KBM-7 (cell line): ENCODE measurements at places on chromosomes 5 and 9.

DNA sequence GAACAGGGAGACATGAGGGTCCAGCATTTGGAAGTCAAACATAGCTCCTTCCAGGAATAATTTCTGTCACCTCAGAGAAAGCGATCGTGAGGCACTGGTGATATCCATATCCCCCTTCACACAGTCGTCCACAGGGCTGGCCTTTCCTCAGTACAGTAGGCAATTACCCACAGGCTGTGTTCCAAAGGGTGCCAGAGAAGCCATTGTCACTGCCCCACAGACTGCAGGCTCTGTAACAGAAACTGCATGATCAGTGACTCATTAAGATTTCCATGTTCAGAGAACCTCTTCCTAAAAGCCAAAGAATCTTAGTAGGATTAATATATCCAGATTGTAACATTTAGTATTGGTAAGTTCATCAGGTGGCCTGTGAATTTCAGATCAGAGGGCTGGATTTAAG is 127.6 kb downstream of the RPS23 start:
- no peak for DNase-seq

DNA sequence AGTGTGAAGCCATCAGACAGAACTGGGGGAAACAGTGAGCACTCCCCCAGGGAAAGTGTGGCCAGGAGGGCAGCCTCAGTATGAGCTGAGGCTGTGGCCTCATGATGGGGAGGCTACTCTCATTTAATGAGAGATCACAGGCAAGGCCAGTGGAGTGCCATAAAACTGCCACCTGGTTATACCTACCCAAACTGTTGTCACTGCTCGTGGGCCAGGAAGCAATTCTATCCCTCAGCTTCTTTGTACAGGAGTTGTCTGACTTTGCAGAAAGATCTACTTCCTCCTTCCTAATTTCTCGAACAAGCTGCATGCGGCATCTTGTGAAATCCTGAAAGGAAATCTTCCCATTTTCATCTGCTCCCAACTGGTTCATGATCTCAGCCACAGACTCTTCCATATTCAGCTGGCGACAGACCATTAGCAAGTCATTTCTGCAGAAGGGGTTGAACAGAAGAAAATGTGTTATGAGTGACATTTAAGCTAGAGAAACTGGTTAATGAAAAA is 50.0 kb downstream of the TSSK1B start:
- peak; percentile 12 for DNase-seq

DNA sequence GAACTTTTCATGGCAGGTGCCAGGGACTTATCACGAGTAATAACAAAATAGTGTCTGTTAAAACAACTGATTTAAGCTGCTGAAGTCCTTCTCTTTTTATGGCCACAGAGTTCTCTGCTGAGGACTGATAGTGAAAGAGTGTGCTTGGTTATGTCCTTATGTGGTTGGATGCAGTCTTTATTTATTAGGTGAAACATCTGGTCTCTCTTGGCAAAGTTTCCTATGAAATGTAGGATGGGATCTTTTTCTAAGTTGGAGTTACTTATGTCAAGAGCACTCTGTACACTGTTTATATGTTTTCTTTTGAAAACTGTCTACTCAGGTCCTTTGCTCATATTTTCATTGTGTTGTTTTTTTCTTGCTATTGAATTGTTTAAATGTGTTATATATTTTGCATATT is 1816.1 kb upstream of the C9orf72 start:
- DNase-seq, result no peak

- DNase-seq, result no peak
Measured at GRCh38 chr5:102249381-102249780, 46.7 kb downstream of the SLCO4C1 start.

DNA sequence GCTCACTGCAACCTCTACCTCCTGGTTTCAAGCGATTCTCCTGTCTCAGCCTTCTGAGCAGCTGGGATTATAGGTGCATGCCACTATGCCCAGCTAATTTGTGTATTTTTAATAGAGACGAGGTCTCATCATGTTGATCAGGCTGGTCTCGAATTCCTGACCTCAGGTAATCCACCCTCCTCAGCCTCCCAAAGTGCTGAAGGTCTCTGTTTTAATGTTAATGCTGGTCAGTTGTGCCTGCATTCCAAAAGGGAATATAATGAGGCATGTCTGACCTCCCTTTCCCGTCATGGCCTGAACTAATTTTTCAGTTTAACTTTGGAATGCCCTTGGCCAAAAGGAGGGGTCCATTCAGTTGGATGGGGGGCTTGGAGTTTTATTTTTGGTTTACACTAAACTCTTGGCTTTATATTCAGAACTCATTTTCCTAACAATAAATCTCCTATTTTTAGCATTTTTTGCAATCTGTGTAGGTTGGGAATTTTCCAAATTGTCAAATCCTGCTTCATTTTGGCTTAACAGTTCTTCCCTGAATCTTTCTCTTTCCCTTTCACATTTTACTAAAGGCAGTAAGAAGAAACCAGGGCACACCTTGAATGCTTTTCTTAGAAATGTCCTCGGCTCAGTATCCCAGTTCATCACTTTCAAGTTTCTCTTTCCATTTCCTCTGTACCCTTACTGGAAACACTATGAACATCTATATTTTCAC is 1175.5 kb downstream of the MAT2B start:
- DNase-seq, result no peak

DNA sequence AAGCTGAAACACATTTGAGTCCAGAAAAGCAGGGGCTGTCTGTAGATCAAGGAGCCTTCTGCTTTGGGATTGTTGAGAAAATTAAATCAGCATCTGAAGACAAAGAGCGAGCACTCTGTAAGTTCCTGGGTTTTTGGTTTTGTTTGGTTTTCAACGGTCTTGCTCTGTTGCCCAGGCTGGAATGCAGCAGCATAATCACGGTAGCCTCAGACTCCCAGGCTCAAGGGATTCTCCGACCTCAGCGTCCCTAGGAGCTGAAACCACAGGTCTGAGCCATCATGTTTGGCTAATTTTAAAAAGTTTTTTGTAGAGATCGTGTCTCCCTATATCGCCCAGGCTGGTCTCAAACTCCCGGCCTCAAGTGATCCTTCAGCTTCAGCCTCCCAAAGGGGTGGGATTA is 266.5 kb upstream of the ADAMTS16 start:
- no peak for DNase-seq

- no peak for DNase-seq
Measured at GRCh38 chr5:96572864-96573512, 89.2 kb upstream of the CAST start.

GRCh38 chr9:129208207-129209032 is 30.4 kb upstream of the IER5L start:
- DNase-seq, result peak; percentile 25

DNA sequence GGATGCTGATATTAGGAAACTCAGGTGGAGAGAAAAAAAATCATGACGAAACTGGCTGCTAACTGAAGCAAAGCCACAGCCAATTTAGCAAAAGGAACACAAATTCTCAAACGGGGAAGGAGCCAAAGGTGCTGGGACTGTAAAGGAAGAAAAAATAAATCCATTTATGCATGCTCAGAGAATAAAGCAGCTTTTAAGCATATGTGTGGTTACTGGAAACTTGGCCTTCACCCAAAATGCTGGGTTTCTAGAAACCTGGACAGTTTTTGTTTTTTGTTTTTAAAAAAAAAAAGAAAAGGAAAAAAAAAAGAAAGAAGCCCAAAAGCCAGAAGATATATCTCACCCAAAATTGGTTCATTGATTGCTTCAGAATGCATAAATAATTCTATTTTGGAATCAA is 8.0 kb downstream of the WHRN start:
- DNase-seq, result no peak

GRCh38 chr5:138967791-138968448 is 92.8 kb upstream of the LRRTM2 start:
- DNase-seq, result no peak

- no peak for DNase-seq
Measured at GRCh38 chr9:6929441-6930215, 171.9 kb downstream of the KDM4C start.

DNA sequence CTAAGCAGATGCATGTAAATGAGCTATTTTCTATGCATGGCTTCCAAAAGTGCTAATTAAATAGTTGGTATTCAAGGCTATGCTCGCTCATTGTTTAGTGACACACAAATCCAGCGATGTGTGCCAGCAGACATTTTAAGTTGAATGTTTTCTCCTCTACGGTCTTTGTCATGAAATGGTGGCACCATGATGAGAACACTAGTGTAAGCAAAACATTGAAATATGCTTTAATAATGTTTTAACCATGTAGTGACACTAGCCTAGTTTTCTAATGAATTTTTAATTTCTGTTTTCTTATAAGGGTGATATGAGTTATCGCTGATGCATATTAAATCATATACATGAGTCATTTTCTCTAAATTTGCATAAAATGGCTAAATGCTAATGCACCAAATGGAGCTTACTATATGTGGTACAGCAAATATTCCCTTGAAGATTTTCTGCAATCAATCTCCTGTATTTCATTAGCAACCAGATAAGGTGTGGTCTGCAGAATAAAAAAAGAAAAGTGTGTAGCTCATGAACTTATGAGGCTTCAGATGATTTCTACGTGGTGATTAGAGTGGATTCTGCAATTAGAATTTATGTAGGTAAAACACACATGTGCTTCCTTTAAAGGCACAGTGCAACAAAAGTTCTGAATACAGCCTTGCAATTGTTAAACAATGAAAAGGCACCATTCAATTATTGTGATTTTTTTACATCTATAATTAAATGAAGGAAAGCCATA is 226.6 kb downstream of the MEF2C start:
- no peak for DNase-seq

GRCh38 chr5:89349246-89349980 is 466.4 kb upstream of the MEF2C start:
- DNase-seq, result no peak

DNA sequence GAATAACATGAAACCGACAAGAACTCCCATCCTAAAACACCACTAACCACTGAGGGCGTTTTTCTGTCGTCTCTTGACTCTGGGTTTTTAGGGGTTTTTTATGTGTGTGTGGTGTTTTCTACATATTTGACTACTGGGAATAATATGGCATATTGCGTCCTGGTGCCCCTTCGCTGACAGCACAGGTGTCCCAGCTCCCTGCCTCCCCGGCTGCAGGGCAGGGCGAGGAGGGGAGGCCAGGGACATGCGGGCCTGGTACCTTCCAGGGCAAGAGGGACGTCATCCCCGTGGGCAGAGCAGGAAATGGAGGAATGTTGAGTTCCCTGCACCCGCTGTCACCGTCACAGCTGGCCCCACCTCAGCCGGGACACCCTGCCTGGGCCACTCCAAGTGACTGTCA is 34.8 kb downstream of the VAV2 start:
- DNase-seq, result no peak

DNA sequence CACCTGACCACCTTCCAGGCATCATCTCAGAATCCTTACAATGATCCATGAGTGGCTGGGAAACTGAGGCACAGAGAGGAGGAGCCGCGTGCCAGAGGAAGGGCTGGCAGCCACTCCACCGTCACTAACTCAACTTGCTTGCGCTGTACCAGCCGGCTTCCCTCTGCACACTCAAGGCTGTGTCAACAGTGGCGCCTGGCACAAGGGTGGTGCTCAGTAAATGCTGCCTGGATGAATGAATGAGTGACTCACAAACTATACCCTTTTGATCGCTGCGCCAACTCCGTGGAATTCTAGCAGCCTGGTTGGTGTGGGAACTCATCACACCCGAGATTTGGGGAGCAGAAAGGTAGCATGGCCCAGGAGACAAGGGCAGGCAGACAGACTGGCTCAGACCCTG is 21.9 kb downstream of the PRRX2 start:
- no peak for DNase-seq

DNA sequence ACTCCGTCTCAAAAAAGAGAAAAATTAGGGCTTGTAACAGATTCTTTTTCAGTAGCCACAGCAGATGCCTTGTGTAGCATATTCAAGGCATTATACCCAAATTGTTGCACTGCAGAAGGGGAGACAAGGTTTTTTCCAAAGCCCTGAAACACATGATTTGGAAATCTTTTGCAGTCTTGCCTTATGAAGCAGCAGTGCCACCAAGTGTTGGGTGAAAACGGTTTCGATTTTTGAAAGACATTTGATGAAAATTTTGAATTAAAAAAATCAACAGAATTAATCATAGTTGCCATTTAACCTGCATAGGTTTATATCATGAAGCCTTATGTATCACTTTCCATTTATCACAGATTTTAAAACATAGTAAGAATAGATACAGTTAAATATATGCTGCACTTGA is 479.5 kb downstream of the TAF11L14 start:
- no peak for DNase-seq

DNA sequence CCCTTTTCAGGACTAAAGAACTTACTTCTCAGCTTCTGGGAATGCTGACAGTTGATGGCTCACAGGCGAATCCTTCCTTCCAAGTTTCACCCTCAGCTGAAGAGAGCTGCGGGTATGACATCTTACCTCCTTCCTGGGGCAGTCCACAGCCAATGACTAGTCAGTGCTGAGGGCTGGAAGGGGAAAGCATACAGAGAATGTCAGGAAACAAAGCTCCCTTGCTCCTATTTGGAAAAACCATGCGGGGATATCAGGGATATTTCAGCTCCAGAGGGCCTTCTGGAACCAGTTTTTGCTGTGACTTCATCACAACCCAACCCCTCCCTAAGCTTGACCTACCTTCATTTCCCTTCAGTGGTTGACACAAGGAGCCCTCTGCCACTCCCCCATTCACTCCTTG is 15.7 kb downstream of the FTMT start:
- no peak for DNase-seq

DNA sequence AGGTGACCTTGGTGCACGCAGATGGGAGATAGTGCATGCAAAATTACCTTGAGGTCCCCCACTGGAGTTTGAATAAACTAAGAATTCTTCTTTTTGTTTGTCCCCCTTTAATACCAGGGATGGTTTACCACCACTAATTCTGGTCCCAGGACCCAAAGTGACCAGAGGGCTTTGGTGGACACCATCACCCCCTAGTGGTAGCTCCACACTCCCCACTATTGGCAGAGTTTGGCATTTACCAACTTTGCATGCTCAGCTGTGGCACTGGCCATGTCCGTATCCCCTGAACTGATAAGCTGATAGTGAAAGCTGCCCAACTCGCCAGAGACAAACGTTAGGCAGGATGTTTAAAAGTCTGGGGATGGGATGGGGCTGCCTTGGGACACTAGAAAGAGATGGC is 3.3 kb downstream of the ASTN2 start:
- peak; percentile 15 for DNase-seq

DNA sequence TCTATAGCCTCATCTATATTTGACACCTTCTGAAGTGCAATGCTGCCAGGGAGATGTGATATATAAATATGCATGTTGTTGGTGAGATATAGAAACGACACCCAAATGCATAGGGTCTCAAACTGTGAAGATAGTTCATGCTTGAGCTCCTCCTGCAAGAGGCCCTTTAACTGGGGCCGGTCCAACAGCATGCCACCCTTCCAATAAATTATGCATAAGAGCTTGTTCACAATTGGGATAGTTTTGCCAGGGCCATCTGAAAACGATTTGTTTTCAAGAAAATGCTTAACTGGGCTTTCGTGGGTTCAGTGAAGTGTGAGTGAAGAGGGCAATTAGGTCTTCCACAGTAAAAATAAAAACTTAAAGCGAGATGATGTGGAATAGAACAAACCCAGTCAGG is 424.2 kb upstream of the WWC1 start:
- no peak for DNase-seq

GRCh38 chr5:145443366-145443765 is 391.8 kb downstream of the PRELID2 start:
- no peak for DNase-seq

GRCh38 chr9:37574241-37574721 is 1.9 kb downstream of the FBXO10 start:
- DNase-seq, result no peak

GRCh38 chr9:3479514-3480352 is 46.1 kb downstream of the RFX3 start:
- DNase-seq, result no peak
